H7 (cell line): ENCODE measurements at places on chromosomes 12 and 14.

DNA sequence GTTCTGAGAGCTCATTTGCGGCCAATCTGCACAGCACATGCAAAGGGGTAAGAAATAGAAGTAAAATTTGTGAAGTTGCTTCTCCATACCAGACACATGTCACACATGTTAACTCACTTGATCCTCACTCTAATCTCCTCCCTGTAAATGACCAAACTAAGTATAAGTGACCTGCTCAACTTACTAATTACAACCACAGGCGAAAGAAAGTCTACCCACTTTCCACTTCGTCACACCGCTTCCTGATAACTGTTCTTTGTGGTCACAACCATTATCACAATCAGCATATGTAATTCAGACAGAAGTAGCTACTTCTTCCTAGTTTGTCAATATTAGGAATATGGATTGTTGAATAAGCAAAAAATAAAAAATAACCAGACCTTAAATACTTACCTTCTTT, 293.7 kb upstream of the CLEC14A start:
- DNase-seq = no peak

DNA sequence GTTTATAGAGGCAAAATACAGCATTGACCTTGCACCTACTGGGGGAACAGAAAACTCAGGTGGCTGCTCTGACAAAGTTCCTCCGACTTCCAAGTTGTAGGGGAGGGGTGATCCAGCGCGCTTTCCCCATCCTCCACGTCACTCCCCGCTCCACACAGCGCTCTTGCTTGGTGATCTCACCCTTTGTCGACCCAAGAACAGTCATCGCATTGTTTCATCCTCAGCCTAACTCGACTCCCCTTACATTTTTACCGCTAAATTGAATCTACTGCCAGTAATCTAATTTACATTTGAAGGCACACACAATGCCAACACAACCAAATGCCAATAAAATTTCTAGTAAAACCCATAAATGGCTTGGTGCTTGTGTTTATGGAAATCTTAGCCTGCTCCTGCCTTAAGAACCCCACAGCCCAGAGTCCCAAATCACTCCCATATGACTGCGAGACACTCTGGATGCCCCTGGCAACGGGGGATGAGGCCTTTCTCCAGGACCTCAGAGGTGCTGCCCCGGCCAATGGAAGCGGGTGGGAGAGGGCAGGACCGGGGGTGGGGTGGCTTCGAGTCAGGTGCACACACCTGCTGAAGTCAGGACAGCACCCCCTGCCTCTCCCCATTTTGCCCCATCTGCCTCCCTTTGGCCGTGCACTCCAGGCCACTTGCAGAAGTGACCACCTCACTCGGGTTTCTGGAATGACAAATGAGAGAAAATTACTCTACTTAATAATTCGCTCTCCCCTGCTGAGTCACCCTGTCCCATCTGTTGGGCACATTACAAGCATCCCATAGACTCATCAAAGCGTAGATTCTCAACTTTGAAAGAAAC, 98.2 kb upstream of the GSC start:
- DNase-seq = peak; percentile 60

DNA sequence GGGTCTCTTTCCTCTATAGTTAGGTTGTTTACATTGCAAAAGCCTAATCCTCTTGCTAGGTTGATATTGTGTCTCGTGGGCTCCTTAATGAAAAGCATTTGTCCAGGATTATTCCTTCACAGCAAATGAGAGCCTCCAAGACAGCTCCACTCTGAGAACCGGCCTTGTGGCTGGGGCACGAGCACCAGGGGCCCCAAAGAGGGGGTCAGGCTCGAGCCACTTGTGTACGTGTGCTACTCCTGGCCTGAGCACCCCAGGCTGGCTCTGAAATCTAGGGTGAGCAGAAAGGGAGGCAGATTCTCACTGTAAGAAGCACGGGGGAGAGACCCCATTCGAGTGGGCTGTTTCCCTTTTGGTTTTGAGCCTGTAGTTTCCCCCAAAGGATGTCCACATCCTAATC, 45.0 kb upstream of the FZD10 start:
- DNase-seq = no peak

GRCh38 chr12:5650281-5650680, 218.4 kb downstream of the NTF3 start:
- no peak for DNase-seq

- no peak for DNase-seq
These were observed 82.1 kb downstream of the CMKLR1 start for GRCh38 chr12:108257004-108257403.

DNA sequence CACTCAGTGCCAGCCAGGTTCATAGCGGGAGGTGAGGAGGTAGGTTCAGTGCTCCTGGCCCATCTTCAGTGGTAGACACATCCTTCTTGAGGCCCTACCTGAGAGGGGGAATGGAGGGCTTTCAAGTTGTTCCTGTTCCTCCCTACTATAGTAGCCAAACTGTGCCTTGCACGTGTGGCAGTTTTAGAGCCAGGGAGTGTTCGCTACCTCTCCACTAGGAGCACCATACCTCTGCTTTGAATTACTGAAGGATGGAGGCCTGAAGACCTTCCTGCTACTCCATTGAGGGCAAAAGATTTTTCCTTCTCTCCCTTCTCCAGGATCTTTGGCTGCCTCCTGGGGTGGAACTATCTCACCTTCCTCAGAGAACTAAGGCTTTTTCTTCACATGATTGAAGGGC, 5.9 kb upstream of the ALG10 start:
- DNase-seq = no peak

GRCh38 chr12:108531929-108532848, 17.1 kb downstream of the FICD start:
- no peak for DNase-seq

DNA sequence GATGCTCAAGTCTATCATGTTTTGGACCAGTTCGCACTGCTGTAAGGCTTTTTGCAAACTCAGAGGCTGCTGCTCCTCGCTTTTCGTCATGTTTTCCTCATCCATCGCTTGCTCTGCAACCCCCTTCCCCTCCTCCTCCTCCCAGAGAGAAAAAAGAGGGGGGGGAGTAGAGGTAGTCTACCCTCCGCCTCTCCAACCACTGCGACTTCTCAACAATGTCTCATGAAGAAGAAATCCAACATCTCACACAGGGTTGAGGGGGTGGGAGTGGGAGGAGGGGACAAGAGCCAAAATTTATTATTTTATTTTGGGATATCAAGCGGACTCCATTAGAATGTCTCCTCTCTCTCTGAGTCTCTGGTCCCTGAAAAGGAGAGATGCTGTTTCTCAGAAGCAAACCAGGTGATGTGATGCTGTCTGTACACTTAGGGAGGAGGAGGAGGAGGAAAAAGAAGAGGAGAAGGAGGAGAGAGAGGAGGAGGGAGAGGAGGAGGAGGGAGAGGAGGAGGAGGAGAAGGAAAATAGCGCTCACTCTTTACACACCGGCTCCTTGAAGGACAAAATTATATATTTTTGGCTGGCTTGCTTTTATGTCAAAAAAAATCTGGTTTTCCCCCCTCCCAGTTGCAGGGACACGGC, 520 bp downstream of the KSR2 start:
- peak; percentile 28 for DNase-seq

- DNase-seq = no peak
These were observed 9.1 kb upstream of the FBXL14 start for GRCh38 chr12:1603269-1603993.

GRCh38 chr12:131171029-131171428, 217.3 kb downstream of the ADGRD1 start:
- no peak for DNase-seq

GRCh38 chr14:64394423-64394822, 6.3 kb downstream of the MTHFD1 start:
- no peak for DNase-seq

DNA sequence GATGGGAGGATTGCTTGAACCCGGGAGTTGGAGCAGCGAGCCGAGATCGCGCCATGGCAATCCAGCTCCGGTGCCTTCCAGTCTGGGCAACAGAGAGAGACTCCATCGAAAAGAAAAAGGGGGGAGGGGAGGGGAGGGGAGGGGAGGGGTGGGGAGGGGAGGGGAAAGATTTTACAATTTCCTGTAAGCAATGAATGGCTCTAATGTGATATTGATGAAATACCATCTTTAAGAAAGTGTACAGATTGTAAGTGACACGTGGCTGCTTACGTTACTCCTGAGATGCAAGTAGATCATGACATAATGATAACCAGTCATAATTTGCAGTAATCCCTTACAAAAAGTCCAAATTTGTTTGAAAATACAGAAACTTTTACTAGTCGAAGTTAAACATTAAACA, 1.4 kb downstream of the SLC25A21 start:
- DNase-seq = no peak

GRCh38 chr12:64610660-64611340, 505 bp downstream of the RASSF3 start:
- DNase-seq = peak; percentile 90

GRCh38 chr12:109302358-109302757, 6.7 kb downstream of the FOXN4 start:
- DNase-seq = peak; percentile 39

GRCh38 chr12:92297405-92297804, 151.8 kb upstream of the BTG1 start:
- no peak for DNase-seq

- DNase-seq = no peak
These were observed 33.5 kb upstream of the ATP2A2 start for GRCh38 chr12:110247340-110248095.

DNA sequence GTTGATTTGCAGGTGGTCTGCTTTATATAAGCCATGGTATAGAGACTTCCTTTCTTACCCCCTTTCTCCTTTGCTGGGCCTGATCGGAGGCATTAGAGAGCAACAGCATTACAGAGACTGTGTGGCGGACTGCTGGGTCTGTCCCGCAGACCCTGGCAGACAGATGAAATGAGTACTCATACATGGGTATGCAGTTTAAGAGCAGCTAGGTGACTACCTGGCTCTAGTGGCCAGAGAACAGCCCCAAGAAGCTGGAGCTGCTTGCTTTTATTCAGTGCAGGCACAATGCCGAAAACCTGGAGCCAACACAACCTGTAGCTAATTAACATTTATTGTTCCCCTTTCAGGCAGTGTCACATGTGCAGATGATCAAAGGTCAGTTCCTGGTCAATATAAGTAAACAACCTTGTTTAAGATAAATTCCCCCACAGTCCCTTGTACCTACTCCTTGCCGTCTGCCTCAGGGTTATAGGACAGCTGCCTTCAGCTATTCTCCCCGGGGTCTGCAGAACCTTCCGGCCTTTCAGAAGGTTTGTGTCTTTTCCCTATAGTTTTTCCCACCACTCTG, 160.0 kb downstream of the TRHDE start:
- no peak for DNase-seq

- peak; percentile 49 for DNase-seq
These were observed 26.5 kb upstream of the RPLP0 start for GRCh38 chr12:120227233-120228040.

DNA sequence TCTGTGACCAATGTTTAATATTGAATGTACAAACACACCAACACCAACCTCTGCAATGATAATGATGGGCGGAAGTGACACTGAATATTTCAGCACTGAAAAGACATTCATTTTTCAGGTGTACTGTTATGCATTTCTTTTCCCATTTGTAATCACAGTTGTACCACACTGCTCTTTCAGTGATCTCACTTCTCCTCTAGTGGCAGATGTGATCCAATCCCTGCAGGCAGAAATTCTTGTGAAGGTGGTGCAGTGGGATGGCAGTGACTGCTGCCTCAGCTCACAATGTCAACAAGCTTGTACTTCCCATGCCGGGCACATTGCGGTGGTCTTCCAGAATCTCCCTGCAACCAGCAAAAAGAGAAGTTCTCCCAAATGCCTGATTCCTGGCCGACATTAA, 23.0 kb upstream of the ERGIC2 start:
- DNase-seq = no peak

DNA sequence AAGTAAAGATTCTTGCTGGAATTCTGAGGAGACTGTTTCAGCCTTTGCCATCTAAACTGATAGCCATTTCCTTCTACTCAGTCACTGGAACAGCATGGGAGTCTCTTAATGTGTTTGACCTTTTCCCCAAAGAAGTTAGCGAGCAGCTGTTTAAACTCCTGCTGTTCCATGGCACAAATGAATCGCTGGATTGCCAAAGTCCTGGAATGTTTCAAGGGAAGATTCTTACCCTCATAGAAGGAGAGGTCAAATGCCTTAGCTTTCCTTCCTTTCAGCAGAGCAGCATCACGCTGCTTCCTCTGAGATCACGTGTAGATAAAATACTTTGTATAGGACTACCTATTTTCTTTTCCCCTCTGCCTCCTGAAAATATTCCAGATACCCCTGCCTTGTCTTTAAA, 10.5 kb upstream of the NR2C1 start:
- DNase-seq = no peak

- DNase-seq = no peak
These were observed 216.2 kb upstream of the PLEKHG7 start for GRCh38 chr12:92486443-92487137.

GRCh38 chr12:118188690-118189371, 52.9 kb downstream of the PEBP1 start:
- no peak for DNase-seq

DNA sequence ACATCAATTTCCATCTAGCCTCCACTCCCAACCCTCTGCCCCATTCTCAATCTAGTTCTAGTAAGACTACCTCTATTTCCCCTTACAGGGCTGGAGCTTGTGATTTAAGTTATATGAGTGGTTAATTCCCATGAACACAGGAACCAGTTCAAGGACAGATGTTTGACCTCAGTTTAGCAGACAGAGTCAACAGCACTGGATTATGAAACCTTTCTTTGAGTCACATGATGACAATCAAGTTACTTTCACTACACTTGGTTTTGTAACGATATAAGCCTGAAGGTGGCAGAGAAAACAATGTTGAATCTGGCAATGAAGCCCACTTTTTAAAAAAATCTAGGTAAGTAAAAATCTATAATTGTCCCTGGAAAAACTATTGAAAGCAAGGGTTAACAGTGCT, 1646.2 kb upstream of the FLRT2 start:
- DNase-seq = no peak

DNA sequence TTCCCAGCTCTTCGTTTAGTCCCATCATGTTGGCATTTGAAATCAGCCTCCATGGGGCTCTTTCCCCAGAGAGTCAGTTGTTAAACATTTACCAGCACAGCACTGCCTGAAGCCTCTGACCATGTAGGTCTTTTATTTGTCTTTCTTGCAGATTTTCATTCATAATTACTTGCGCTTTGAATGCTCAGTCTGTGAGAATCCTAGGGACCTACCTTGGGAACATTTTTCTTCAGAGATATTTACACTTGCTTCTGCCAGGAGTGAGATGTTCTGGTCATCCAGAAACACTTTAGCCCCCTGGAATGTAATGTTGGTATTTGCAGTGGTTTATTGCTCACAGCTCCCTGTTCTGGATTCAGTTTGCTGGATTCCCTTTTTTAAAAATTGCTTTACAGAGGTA, 41.7 kb downstream of the RPH3A start:
- no peak for DNase-seq

DNA sequence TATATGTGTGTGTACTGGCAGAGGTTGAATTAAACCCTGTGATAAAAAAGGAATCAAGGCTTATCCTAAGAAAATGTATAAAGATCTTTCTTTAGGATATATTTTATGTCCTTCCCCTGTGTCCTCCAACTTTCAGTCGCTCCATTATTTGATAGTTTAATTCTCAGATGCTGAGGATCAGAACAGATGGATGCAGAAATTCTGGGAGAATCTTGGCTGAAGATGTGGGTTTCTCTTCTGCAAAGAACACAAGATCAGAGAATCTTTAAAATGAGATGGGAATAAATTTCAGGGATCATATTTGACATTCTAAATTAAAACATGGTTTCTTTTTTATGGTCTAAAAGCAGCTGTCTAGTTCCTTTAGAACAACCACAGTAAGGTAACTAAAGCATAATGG, 37.9 kb downstream of the LRFN5 start:
- DNase-seq = no peak

- DNase-seq = no peak
These were observed 2.9 kb downstream of the CCNK start for GRCh38 chr14:99484106-99484505.

- DNase-seq = no peak
These were observed 133.6 kb downstream of the PDE3A start for GRCh38 chr12:20501958-20502357.

- DNase-seq = no peak
These were observed 9.4 kb downstream of the ART4 start for GRCh38 chr12:14833952-14834351.
